Osteoblast (primary cell): ENCODE measurements at places on chromosomes 2 and 18. TPM values are rescaled to one million over a fixed set of nuclear protein-coding genes. Genes with fewer than 3 reads are reported as not detected.

The USP14 gene
- 21.4 and 24.8 TPM in 2 replicates for total RNA-seq

The UGT1A4 gene
- not detected in 2 replicates for total RNA-seq

The ETAA1 gene
- 20.6 and 22.1 TPM in 2 replicates for total RNA-seq

DNA sequence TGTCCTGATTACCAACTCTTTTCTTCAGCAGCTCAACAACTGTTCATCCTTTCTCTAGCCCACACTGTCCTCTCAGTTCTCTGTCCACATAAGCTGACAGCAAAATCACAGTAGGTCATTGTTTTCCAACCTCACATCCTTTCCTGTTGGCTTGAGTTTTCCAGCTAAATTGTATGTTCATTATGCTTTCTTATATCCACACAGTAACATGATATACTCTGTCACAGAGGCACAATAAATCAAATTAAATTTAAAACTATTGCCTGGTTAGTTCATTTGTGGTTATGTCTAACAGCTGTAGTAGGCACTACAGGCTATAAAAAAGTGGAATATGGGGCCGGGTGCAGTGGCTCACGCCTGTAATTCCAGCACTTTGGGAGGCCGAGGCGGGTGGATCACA lies 179.9 kb downstream of the ETAA1 start:
- no peaks in the 10 kb centered on the region for H3K27me3 ChIP-seq
- no peaks in the 10 kb centered on the region for H3K36me3 ChIP-seq
- DNase-seq = no peak
- no peak overlapping the region for H3K4me3 ChIP-seq

GRCh38 chr2:227793148-227793712 lies 20.4 kb upstream of the CCL20 start:
- no peak for DNase-seq
- H3K36me3 ChIP-seq = no peaks in the 10 kb centered on the region
- no peaks in the 10 kb centered on the region for H3K4me1 ChIP-seq
- no peak overlapping the region for H3K4me3 ChIP-seq

GRCh38 chr2:97868986-97869721 lies 126.6 kb downstream of the TMEM131 start:
- no peak overlapping the region for H3K4me3 ChIP-seq
- DNase-seq = peak; percentile 87
- H3K36me3 ChIP-seq = no peaks in the 10 kb centered on the region
- H3K27ac ChIP-seq = peak overlapping the region; percentile 83

The KLHL14 gene
- not detected in 2 replicates for total RNA-seq

The COBLL1 gene
- 10.9 and 17.4 TPM in 2 replicates for total RNA-seq

DNA sequence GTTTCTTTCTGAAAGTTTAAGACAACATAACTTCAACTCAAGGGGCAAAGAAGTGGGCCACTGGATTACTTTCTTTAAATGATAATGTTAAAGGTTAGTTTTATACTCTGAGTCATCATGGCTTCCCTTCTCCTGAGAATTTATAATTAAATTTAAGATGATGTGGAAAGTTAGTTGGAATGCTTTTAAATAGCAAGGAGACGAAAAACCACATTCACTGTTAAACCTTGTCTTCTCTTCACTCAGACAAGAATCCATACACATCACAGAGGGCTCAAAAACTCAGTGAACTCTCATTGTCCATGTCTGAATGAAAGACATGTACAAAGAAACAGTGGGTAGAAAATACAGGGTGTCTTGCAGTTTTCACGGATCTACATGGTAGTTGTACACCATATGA lies 65.6 kb downstream of the COL5A2 start:
- H3K4me3 ChIP-seq = no peak overlapping the region
- peak overlapping the region; percentile 79 for H3K27ac ChIP-seq
